ENCODE measurements at places on chromosomes 16 and 17.

DNA sequence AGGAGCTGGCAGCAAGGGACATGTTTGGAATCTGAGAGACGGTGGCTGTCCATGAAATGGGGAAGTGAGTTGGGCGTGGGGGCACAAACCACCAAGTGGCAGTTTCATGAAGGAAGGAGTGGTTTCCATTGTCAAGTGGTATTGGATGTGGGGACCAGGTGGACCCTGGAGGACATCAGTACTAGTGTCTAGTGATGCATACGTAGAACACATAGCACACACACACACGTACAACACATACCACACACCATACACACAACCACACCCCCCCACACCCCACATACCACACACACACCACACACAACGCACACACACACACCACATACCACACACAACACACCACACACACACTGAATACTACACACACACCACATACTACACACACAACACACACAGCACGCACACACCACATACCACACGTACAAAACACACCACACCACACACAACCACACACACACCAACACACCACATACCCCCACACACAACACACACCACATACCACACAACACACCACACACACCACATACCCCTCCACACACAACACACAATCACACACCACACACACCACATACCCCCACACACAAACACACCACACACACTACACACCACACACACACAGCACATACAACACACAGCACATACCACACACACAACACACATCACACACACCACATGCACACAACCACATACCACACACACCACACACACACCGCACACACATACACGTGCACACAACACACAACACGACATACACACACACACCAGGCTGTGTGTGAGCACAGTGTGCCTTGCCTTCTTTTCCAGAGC lies 41.1 kb upstream of the GSE1 start:
- no peak for DNase-seq

- no peak for DNase-seq
These were observed 51.5 kb downstream of the KNOP1 start for GRCh38 chr16:19666477-19666876.

- DNase-seq, result no peak
These were observed 6.3 kb downstream of the SLC6A2 start for GRCh38 chr16:55661941-55662643.

DNA sequence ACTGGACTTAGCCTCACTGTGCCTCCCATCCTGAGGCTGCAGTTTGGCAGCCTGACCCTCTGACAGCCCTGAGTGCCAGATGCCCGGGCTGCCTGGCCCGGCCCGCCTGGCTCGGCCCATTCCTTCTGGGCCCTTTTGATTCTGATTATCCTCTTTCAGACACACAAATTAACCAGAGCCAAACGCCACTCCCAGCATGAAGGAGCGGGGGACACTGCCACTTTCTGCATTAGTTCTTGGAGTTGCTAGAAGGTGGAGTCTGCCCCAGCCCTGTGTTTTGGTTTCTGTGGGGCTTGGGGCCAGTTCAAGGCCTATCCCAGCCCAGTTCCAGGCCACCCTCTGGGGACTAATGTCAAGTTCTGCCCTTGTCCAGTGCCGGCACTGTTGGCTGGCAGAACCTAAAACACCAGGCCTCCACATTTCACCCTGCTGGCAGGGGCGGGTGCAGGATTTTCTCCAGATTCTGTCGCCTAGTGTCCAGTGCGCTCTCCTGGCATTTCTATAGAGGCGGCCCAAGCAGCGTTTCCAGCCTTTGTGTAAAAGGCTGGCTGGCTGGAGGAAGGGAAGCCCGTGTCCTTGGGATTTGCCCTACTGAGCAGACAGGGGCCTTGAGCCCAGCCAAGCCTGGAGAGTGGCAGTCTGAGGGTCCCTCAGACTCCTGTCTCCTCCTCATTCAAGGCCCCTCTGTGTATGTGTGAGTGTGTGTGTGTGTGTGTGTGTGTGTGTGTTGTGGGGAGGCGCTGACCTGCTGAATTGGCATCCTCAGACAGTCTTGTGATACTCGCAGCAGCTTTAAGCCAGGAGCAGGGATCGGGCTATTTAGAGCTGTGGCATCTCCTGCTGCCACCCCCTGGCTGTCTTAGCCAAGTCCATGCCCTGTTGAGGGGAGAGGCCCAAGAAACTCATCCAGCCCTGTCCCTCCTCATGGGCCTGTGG lies 21.4 kb downstream of the PLCD3 start:
- no peak for DNase-seq

GRCh38 chr17:19897090-19897837 lies 29.5 kb upstream of the ULK2 start:
- DNase-seq, result no peak

- no peak for DNase-seq
These were observed 19.5 kb downstream of the GPR179 start for GRCh38 chr17:38324141-38324697.

All from NCI-H1417 treated with DMSO at 0.1 percent for 48 hours (cell line).